ENCODE measurements at places on chromosomes 11 and 22. TPM values are rescaled to one million over a fixed set of nuclear protein-coding genes. Genes with fewer than 3 reads are reported as not detected.

Gene CCDC15
- 1.0 TPM for total RNA-seq

Gene FOXRED2
- total RNA-seq, result 11.7 TPM

Gene C11orf65
- 3.6 TPM for total RNA-seq

Gene IGSF22
- total RNA-seq, result not detected

Gene TNNT3
- total RNA-seq, result 28.9 TPM

Gene H19
- total RNA-seq, result 25,558 TPM

Gene MAJIN
- total RNA-seq, result not detected

Gene CLMP
- total RNA-seq, result 81.6 TPM

Gene OR8D4
- total RNA-seq, result not detected

Gene RAB36
- total RNA-seq, result 2.5 TPM

Gene TESMIN
- total RNA-seq, result not detected

Gene OR52E8
- not detected for total RNA-seq

Gene HEPN1
- not detected for total RNA-seq

Gene SAA1
- total RNA-seq, result 15.5 TPM

Gene MPEG1
- not detected for total RNA-seq

Gene DDX25
- total RNA-seq, result not detected

Gene FXYD2
- not detected for total RNA-seq

Gene LYVE1
- total RNA-seq, result not detected

Gene BAIAP2L2
- total RNA-seq, result 2.2 TPM

Gene APOBEC3A
- total RNA-seq, result not detected

Gene TIGD3
- total RNA-seq, result not detected

Gene PRG2
- total RNA-seq, result not detected

Gene CCDC188
- total RNA-seq, result 0.17 TPM

Gene TMPRSS4
- not detected for total RNA-seq

Gene OR5P2
- not detected for total RNA-seq

Gene TSPAN18
- total RNA-seq, result 0.58 TPM

Gene IRAG1
- 4.2 TPM for total RNA-seq

Gene SCGB1D2
- total RNA-seq, result not detected

Gene MFNG
- total RNA-seq, result not detected

Gene OR51B5
- not detected for total RNA-seq

Gene FHIP1B
- 13.3 TPM for total RNA-seq

Gene ACER3
- 7.7 TPM for total RNA-seq

Gene CNGA4
- total RNA-seq, result not detected

Gene WT1
- total RNA-seq, result 30.3 TPM

Gene LSP1
- total RNA-seq, result 34.2 TPM

Gene RIC3
- not detected for total RNA-seq

Gene LRRC55
- 0.17 TPM for total RNA-seq

Gene P2RX6
- total RNA-seq, result 4.1 TPM

Gene ARHGAP32
- total RNA-seq, result 10.4 TPM

Gene TLCD5
- total RNA-seq, result 6.6 TPM

Gene FXYD6
- total RNA-seq, result 0.68 TPM

Gene RASSF10
- not detected for total RNA-seq

Gene EFCAB6
- total RNA-seq, result 1.5 TPM

Gene OR10D3
- total RNA-seq, result not detected

Gene TMEM184B
- total RNA-seq, result 54.7 TPM

Gene RFPL3
- not detected for total RNA-seq

Gene PYGM
- total RNA-seq, result 5.4 TPM

Gene ARHGEF12
- 38.2 TPM for total RNA-seq

Gene OR51I1
- not detected for total RNA-seq
